Sigmoid colon (tissue), 7 donors: ENCODE measurements at places on chromosomes 1 and 21. TPM values are rescaled to one million over a fixed set of nuclear protein-coding genes. Genes with fewer than 3 reads are reported as not detected.

RYR2 gene
- 0.23 TPM for polyA plus RNA-seq

DEPDC1 gene
- polyA plus RNA-seq, result 1.2 TPM

DNA sequence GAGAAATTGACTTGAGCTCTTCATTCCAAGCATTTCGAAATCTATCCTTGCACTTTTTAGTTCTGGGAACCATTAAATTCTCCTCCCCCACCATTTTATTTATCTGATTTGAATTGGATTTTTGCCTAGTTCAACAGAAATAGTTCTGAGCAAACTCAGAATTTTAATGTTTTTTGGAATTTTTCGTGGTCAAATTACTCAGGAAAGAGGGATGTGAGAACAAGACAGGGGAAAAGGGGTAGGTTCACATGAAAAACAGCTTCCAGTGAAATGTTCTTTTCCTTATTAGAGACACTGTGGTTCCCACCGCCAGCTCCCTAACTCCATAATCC lies 5.7 kb upstream of the ZNF697 start:
- no peak for DNase-seq

DNA sequence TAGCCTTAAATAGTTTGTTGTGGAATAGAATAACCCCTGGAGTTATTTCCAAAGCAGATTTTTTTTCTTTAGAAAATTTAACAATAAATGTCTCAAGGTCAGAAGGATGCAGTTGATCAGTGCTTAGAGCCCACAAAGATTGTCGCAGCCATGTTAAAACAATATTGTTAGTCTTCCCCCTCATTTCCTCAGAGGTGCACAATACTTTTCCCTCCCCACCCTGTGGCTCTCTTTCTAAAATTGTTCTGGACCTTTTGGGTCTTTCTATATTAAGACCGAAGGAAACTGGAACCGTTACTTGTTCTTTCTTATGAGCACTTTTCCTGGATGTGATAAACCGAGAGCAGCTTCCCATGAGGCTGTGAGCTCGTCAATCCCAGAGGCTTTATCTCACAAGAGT lies 333.7 kb downstream of the HLX start:
- DNase-seq, result no peak

SPRR2A gene
- polyA plus RNA-seq, result 0.42 TPM

TEDDM1 gene
- polyA plus RNA-seq, result not detected

DNA sequence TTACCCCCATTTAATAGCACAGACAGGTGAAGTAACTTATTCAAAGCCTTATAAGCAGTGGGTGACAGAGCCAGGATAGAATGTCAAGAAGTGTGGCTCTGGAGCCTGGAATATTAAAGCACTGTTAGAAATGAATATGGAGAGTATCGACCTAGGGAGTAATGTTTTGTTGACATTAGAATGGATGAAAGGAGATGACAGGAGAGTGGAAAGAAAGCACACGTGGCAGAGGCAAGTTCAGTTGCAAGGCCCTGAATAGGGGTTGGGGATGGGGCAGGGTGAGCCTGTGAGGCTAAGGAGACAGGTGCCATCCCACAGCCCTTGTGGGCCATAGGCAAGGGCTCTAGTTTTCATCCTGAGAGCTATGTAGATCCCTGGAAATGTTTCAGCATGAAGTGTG lies 125.5 kb upstream of the PLXNA2 start:
- no peak for DNase-seq
